ENCODE measurements at places on chromosomes 6 and 20. TPM values are rescaled to one million over a fixed set of nuclear protein-coding genes. Genes with fewer than 3 reads are reported as not detected.

SMLR1 gene
- not detected for total RNA-seq

LRRC73 gene
- 0.52 TPM for total RNA-seq

RNF182 gene
- under 0.01 TPM for total RNA-seq

ADGRB3 gene
- total RNA-seq: 3.1 TPM

LY6G5B gene
- total RNA-seq: 2.6 TPM

PLEKHG1 gene
- 13.6 TPM for total RNA-seq

SPTLC3 gene
- total RNA-seq: 9.9 TPM
